ENCODE measurements at places on chromosomes 5 and 9.
A peak's percentile ranks its signal among the peaks of the same experiment; 100 is the strongest.

DNA sequence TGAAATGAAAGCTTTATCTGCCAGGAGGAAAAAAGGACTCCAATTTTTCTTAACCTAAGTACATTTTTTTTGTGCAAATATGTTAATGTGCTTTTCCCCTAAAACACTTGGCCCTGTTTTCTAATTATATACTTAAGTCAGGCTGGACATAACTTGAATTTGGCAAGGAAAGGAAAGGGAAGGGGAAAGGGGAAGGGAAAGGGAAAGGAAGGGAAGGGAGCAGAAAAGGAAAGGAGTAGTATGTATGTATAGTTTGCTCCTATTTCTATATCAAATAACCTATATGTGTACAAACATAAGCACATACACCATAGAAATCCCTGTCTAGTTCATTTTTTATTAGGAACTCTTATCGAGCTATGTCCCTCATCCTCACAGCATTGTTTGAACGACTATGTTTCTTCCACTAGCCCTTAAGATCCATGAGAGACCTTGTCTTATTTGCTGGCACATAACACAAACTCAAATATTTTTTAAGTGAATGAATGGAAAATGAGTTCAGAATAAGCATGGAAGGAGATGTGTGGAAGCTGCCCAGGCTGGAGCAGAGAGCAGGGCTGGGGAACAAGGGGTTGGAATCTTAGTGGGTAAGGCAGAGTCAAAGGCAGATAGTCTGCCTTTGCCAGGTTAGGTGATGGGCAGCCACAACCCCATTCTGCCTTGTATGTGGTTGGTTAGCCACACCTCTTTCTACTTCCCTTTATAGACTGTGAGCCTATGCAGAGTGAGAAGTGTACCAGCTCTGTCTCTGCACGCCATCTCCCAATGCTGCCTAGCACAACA, 70.0 kb downstream of the KLHL3 start:
- peaks cover 8% of the 10 kb centered on the region for H3K4me1 ChIP-seq
- H3K4me3 ChIP-seq = no peak overlapping the region
- peak overlapping the region; percentile 39 for H3K27ac ChIP-seq
- H3K27me3 ChIP-seq = no peaks in the 10 kb centered on the region

- no peaks in the 10 kb centered on the region for H3K27me3 ChIP-seq
- H3K36me3 ChIP-seq = no peaks in the 10 kb centered on the region
- H3K4me1 ChIP-seq = no peaks in the 10 kb centered on the region
- DNase-seq = no peak
Measured at GRCh38 chr5:28808967-28809810, 1770.8 kb upstream of the CDH9 start.

GRCh38 chr9:104240890-104241289, 146.8 kb downstream of the SMC2 start:
- no peaks in the 10 kb centered on the region for H3K36me3 ChIP-seq
- no peaks in the 10 kb centered on the region for H3K4me1 ChIP-seq
- DNase-seq = no peak
- no peak overlapping the region for H3K4me3 ChIP-seq

DNA sequence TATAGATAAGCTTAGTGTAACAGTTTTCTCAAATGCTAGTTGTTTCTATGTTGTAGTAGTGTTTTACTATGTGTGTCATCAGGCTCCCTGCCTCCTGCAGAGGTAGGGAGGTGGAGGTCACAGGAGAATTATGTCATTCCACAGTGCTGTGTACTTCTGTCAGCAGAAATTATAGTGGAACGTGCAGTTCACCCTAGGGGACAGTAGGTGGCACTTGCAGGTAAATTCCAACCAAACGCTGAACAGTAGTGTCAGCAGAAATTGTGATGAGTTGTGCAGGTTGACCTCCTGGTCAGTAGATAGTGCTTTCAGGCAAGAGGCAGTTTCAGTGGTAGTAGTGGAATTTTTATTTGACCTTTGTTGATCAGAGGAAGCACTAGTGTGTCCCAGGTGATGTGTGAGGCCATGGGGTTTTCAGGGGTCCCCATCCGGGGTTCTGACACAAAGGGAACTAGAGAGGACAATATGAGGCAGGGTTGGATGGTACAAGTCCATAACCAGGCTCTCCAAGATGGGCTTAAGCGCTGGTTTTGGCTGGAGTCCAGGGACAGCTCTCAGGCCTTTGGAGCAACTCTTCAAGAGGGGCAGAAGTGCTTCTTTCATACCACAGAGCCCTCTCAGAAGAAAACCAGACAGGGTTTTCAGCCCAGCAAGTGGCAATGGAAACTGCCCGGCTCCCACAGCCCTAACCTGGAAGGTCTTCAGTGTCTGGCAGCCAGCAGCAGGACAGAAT, 402.9 kb downstream of the CYLC2 start:
- H3K27me3 ChIP-seq = no peaks in the 10 kb centered on the region
- no peaks in the 10 kb centered on the region for H3K36me3 ChIP-seq
- no peak for DNase-seq
- no peaks in the 10 kb centered on the region for H3K4me1 ChIP-seq

- H3K27me3 ChIP-seq = no peaks in the 10 kb centered on the region
- H3K27ac ChIP-seq = no peak overlapping the region
- H3K36me3 ChIP-seq = no peaks in the 10 kb centered on the region
Measured at GRCh38 chr5:122500245-122501088, 188.4 kb downstream of the SNCAIP start.

DNA sequence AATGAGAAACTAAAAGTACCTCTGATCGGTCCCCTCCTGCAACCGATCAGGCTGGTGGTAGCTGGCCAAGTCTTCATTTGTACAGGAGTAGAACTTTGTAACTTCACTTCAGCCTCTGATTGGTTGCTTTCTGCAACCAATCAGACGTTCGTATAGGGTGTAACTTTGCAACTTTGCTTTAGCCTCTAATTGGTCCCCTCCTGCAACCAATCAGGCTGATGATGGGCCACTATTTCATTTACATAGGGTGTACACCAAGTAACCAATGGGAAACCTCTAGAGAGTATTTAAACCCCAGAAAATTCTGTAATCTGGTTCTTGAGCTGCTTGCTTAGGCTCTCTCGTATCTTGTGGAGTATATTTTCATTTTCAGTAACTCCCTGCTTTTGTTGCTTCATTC, 445.5 kb downstream of the MED10 start:
- no peaks in the 10 kb centered on the region for H3K4me1 ChIP-seq
- DNase-seq = no peak
- H3K27ac ChIP-seq = no peak overlapping the region
- H3K36me3 ChIP-seq = no peaks in the 10 kb centered on the region
- no peaks in the 10 kb centered on the region for H3K27me3 ChIP-seq

DNA sequence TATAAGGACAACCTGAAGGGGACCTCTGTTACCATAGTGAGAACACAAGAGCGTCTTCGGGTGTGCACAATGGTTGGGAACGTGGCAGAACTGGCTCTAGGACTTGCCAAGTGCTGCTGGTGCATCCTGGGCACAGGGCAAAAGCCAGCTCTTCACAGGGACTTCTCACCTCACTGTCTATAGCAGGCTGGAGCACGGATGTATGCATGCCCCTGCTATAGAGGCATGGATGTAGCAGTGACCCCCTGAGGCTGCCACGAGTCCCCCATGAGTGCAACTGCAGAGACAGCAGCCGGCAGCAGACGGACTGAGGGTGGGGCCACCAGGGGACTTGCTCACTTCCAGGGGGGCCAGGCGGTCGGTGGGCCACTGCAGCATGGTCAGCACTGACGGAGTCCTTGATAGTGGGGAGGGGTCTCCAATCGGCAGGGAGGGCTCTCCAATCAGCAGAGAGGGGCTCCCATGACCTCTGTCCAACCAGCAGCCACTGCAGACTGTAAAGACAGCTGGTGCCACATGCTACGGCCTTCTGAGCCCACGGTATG, 64.9 kb downstream of the SEMA4D start:
- no peak overlapping the region for H3K4me3 ChIP-seq
- no peaks in the 10 kb centered on the region for H3K27me3 ChIP-seq
- H3K4me1 ChIP-seq = peaks cover 36% of the 10 kb centered on the region
- H3K27ac ChIP-seq = peak overlapping the region; percentile 82
- H3K36me3 ChIP-seq = no peaks in the 10 kb centered on the region

DNA sequence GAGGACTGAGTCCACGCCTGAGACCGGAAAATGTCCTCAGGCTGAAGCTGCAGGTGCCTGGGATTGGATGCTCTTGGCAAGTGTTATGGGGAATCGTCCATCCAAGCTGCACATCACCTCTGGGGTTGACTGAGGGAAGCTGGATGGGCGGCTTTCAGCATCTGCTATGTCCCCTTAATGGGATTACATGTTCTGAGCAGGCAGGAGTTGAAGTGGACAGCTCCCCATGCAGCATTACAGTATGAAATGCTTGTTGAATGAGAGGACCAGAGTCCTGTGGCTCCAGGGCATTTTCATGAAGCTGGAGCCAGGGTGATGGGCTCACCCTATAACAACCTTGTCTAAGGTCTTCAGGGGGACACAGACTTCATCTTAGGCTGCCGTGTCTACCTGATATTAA, 270.9 kb downstream of the HSPA4 start:
- H3K27me3 ChIP-seq = no peaks in the 10 kb centered on the region
- DNase-seq = no peak
- no peak overlapping the region for H3K4me3 ChIP-seq
- no peak overlapping the region for H3K27ac ChIP-seq
- H3K36me3 ChIP-seq = no peaks in the 10 kb centered on the region

DNA sequence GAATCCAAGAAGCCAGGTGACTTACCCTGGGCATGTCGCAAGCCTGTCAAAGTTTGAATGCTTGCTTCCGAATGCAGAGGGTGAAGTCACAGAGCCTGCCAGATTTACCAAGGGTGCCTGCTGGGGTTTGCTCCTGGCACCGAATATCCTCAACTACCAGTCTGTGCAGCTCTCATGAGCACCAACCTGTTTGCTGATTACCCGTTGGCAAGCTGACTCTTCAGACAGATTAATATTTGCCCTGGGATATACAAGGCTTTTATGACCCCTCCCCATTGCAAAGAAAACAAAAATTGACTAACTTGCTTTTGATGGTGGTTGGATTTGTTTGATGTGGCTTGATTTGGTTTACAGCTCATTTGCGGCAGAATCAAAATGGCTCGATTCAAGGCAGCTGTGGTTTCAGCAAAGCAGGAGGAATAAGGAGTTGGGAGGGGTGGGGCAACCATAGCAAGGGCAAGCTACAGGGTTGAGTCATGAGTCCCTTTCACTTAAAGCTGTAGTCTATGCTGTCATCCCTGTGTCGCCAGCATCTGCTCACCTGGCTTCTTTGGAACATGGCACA, 82.3 kb upstream of the AGXT2 start:
- no peaks in the 10 kb centered on the region for H3K36me3 ChIP-seq
- no peaks in the 10 kb centered on the region for H3K27me3 ChIP-seq
- no peaks in the 10 kb centered on the region for H3K4me1 ChIP-seq
- H3K4me3 ChIP-seq = no peak overlapping the region
- peak overlapping the region; percentile 36 for H3K27ac ChIP-seq
- no peak for DNase-seq

GRCh38 chr5:56078278-56079156, 83.8 kb upstream of the IL6ST start:
- DNase-seq = no peak
- H3K4me1 ChIP-seq = no peaks in the 10 kb centered on the region
- H3K27me3 ChIP-seq = no peaks in the 10 kb centered on the region
- H3K4me3 ChIP-seq = no peak overlapping the region

DNA sequence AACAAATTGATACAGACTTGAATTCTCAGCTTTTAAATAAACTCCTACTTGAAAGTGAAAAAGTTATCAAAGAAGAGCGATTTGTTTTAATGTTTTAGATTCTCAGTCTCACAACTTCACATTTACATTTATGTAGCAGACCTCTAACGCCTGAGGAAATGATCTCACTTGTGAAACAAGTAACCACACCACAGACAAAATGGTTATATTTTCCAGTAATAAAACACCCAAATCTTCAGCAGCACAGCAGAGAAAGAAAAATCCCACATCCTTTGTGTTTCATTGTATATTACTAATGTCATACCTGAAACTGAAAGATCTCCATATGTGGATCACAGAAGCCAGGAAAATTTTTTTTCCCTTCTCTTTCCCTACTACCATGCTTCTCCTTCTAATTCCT, 29.8 kb upstream of the GZMA start:
- peaks cover 5% of the 10 kb centered on the region for H3K27me3 ChIP-seq
- H3K4me1 ChIP-seq = no peaks in the 10 kb centered on the region
- DNase-seq = no peak

Data from esophagus squamous epithelium (tissue), 5 donors.